ENCODE measurements at places on chromosomes 5 and 9.
A peak's percentile ranks its signal among the peaks of the same experiment; 100 is the strongest.

- no peak for DNase-seq
Measured at GRCh38 chr5:35416217-35416988, 186.1 kb upstream of the PRLR start.

- no peak for DNase-seq
Measured at GRCh38 chr5:62902126-62902525, 323.5 kb downstream of the LRRC70 start.

DNA sequence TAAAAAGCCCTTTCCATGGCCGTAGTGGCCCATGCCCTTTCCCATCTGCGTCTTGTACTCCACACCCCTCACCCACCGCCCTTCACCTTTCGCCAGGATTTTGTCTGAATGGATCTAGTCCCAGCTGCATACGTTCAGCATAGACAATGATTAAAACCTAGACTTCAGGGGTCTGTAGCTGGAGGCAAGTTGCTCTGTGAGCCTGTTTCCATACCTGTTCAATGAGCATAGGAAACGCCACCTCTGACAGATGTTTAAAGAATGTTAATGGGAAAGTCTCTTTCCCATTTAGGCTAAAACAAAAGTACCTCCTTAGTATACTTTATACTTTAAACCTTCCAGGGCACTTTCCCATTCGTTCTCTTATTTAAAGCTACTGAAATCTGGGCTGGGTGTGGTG lies 105.7 kb downstream of the SPRY4 start:
- no peak for DNase-seq

- DNase-seq = no peak
Measured at GRCh38 chr5:138716456-138716924, 36.7 kb upstream of the CTNNA1 start.

- DNase-seq = no peak
Measured at GRCh38 chr5:132053483-132053882, 7.0 kb upstream of the IL3 start.

- no peak for DNase-seq
Measured at GRCh38 chr5:16866273-16866672, 69.8 kb downstream of the MYO10 start.

DNA sequence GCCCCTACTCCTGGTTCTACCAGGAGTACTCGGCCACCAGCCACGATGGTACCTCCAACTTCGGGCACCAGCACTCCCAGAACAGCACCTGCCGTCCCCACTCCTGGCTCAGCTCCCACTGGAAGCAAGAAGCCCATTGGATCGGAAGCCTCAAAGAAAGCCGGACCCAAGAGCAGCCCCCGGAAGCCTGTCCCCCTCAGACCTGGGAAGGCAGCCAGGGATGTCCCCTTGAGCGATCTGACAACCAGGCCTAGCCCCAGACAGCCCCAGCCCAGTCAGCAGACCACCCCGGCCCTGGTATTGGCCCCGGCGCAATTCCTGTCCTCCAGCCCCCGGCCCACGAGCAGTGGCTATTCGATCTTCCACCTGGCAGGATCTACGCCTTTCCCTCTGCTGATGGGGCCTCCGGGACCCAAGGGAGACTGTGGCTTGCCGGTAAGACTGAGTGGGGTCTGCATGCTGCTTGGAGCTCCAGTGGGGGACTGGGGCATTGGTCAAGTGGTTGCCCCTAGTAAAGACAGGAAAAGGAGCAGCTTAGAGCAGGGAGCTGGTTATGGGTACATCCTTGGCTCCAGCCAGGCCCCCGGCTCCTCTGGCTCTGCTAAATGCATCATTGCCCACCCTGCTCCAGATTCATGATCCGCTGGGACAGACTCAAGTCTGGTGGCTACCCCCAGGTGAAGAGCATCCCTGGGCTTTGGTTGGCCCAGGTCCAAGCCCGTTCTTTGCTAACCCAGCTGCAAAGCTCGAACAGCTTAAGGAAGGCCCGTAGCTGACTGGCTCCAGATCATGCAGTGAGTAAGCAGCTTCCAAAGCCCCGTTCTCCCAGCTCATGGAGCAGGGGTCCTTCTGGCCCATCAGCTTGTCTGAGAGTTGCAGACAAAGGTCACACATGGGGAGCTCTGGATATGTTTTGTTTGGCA lies 14.0 kb downstream of the COL27A1 start:
- no peak for DNase-seq

GRCh38 chr5:170329524-170329923 lies 31.9 kb upstream of the LCP2 start:
- no peak for DNase-seq

DNA sequence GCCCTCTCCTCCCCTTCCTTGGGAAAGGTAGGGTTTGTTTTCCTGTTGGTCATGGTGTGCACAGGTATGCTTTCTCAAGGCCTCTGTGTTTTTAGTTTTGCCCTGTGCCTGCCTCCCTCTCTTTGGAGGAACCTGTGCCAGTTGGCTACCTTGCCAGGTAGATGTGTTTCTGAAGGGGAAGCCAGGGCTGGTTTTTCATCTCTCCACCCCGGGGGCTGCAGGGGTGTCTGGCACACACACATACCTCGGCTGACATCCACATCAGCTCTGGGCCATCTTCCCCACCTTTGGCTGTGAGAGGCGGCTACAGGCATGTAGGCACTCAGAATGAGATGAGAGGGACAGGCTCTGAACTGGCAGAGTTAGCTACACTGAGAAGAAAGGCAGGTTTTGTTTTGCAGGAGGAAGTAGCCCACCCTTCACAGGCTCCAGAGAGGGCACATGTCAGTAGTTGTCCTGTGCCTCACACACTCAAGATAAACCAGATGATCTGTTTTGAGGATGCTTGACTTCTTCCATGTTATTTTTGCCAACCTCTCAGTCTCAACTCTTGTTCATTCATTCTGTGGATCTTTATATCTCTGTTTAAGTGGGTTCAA lies 9.7 kb downstream of the RGMB start:
- DNase-seq = no peak

DNA sequence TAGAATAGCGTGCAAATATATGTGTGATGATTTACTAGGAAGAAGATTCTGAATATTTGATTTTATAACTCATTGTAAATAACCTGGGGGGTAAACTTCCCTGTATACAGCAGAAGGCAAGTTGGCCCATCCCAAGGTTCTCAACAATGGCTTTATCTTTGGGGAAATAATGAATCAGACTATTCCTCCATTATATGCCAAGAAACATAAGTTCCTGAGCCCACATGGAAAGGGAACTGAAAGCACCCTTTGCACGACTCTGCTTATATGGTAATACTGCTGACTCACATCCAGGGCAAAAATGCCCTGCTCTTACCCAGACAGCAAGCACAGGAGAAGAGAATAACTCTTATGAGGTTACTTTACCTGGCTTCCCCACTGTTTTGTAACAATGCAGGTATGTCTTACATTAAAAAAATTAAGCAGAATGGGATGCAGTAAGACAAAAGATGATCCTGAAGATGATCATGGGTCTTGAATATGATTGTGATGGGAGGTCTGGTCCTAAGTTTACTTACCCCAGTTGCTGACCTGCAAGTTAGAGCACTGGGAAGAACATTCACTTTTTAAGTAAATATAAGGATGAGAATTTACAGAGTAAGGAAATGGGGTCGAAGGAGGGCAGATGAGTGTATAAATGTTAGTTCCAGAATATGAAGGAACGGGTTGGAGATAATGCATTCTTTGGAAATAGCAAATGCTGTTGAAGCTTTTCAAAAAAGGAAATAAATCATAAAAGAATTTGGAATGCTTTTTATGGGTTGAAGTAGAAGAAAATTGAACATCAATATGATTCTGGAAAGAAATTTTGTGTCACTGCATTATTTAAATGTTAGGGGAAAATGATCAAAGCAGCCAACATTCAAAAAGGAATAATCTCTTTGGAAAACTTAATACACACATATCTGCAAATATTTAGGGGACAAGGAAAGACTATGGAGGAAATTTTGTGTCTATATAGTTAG lies 428.4 kb upstream of the MPDZ start:
- no peak for DNase-seq

- no peak for DNase-seq
Measured at GRCh38 chr9:20303066-20303465, 319.2 kb downstream of the MLLT3 start.

DNA sequence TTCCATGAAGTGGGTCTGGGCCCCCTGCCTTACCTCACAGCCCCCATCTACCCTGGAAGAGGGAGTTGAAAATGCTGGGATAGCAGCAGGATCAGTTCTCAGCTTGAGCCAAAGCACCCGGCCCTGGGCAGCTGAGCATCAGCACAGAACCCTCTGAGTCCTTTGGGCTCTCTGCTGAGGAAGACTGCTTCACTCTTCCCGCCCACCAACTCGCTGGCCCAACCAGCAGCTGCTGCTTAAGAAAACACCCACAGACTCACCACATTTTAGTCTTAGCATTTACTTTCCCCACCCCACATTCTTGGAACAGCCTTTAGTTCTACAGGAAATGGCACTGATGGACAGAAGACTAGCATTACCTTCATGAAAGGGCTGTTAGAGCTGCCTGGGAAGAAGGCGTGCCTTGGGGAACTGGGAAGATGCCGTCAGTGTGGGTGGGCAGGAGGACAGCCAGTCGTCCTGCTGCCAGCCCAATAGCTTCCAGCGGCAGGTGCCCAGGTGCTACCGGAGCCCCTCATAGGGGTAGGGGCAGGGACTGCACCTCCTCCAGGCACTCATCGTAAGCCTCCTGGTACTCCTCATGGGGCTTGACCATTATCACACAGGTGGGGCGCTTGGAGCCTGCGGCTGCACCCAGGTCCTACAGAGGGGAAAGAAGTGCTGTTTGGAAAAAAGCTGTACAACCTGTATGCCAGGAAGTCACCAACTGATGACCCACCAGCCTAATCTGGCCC lies 4.3 kb downstream of the NHP2 start:
- DNase-seq = no peak

GRCh38 chr9:37036776-37037502 lies 2.9 kb upstream of the PAX5 start:
- peak; percentile 63 for DNase-seq

- no peak for DNase-seq
Measured at GRCh38 chr9:101054657-101055056, 26.1 kb downstream of the PLPPR1 start.

GRCh38 chr9:104740621-104741020 lies 6.9 kb upstream of the NIPSNAP3A start:
- no peak for DNase-seq

GRCh38 chr5:74294231-74294705 lies 346.3 kb downstream of the ENC1 start:
- no peak for DNase-seq

DNA sequence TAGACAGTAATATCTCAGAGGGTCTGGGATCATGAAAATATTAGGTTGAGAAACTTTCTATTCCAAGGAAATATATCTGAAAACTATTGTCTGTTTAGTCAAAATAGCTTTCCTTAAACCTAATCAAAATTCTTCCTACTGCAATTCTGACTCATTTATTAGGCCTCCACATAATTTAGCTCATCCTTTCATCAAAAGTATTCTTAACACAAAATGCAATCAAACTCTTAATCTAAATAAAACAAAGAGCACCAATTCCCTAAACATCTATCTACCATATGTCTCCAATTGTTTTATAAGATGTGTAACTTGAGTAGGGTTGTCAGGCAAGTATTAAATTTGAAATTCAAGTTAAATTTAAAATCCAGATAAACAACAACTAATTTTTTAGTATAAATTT lies 142.1 kb downstream of the PLK2 start:
- DNase-seq = no peak

GRCh38 chr9:111983484-111983908 lies 86.9 kb downstream of the UGCG start:
- no peak for DNase-seq

- no peak for DNase-seq
Measured at GRCh38 chr5:92119110-92119509, 736.0 kb upstream of the ARRDC3 start.

DNA sequence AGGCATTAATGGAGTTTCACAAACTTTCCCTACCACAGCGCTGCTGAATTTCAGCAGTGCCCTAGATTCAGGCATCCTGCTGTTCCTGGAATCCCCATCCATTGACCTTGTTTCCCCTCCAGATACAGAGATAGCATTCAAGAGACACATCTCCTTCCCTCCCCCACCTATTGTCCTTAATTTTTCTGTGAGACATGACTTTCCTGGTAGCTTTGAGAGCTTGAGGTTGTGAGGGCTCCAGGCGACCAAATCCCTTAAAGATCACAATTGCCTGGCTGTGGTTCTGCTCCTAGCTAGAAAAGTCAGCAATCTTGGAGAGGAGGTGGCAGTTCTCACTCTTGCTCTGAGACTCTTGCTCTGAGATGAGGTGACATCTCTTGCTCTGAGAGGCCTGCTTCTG lies 48.0 kb downstream of the PRR16 start:
- DNase-seq = no peak

DNA sequence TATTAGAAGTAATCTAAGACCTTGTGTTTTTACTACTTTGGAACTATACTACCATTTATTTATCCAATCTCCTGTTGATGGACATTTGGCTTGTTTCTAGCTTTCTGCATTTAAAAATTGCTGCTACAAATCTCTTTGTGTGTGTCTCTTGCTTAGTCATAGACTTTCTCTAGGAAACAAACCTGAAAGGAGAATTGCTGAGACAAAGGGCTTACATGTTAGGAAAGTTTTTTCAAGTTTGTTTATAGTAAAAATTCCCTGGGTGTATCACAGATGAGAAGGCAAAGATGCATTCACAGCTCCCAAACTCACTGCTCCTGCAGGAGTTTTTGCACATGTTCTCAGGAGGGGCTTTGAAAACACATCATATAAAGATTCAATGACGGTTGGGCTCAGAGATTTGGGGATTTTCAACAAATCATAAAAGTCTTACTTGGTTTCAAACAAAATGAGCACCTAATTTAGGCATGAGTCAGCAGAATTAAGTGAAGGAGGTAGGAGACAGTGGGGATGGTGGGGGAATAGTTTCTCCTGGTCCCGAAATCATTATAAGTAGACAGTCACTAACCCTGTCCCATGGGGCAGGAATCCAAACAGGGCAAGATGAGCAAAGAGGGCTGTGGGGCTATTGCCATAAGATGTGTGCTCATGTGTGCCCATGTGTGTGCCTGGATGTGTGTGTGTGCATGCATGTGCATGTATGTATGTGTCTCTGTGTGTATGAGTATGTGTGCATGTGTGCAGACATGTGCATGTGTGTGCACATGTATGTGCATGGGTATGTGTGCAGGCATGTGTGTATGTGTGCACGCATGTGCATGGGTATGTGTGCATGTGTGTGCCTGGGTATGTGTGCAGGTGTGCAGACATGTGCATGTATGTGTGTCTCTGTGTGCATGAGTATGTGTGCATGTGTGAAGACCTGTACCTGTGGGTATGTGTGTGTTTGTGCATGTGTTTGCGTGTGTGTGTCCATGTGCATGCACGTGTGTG lies 43.4 kb upstream of the S1PR3 start:
- DNase-seq = no peak

DNA sequence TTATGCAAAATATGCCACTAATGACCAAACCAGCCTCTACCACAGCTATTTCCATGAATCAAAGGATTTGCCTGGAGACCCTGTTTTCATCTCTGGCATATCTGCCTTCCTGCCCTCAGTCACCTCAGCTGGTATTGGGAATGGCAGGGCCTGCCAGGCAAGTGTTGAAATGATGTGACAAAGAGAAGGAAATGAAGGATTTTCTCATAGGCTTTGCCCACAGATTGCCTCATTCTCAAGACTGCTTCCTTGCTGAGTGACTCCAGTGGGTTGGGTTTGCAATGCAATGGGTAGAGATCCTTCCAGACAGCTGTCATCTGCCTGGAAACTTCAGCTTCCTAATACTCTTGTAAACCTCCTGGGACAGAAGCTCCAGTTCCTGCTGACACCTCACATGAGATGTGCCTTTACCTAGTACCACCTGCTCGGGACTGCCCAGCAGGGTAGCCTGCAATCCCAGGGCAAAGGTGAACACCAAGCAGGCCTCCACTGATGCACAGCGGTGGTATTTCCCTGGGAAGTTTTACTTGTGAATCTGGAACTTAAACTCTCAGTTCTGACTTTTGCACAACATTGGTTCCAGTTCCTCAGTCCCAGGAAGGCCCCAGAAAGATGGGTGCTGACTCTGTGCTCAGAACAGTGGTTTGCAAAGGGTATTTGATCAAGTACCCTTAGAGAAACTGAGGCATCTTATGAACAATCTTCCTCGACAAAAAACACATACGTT lies 64.8 kb upstream of the SLC1A1 start:
- no peak for DNase-seq

Data from activated T-cell treated with anti-CD3 and anti-CD28 coated beads, Interleukin-2, amount 50 U/mL, for 1 hour (primary cell).